ENCODE measurements at places on chromosomes 6 and 20.

GRCh38 chr6:120077489-120077888 is 727.9 kb upstream of the MAN1A1 start:
- DNase-seq = no peak

DNA sequence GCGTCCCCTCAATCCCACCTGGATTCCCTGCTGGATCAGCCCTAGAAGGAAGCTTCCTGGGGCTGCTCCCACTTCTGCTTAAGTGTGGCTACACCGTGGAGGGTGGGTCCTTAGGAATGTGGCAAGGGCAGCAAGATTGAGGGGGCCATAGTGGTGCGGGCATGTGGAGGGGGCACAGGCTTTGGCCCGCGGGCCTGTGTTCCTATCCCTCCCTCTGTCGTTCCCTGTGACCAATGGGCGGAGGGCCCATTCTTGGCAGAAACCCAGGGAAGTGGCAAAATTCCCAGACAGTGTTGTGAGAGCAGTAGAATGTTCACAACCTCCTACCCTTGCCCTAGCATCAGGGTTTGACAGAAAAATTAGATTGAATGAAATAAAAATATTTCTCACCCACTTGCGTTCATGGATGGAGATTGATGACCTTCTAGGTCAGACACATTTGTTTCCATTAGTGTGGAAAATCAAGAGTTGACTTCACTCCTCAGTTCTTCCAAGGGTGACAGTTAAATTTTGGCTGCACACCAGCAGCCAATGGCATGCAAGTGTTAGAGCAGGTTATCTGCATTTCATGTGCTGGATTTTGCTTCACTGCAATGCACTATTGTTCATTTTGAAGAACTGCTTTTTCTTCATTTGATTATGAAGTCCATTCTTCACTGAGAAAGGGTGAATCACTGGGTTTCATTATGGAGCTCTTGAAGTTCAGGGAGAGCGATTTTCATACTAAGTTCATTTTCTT is 49.3 kb upstream of the AHI1 start:
- no peak for DNase-seq

- DNase-seq = no peak
Observed at GRCh38 chr20:62402456-62403150, 4.5 kb downstream of the CABLES2 start.

DNA sequence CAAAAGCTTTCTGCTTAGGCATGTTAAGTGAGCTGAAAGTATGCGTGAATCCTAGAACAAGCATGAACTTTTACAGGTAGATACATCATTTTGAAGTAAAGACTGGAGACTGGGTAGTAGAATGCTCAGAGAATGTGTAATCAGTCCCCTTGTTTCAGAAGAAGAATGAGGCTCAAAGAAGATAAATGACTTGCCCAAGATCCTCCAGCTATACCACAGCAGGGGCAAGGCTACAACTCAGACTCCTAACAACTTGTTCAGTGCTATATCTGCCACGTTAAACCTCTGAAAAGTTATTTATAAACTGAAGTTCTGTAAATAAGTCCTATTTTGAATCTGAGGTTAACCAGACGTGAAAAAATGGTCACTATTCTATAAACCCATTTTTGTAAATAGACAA is 2.9 kb downstream of the RIPOR2 start:
- no peak for DNase-seq

GRCh38 chr20:13149371-13150105 is 71.5 kb upstream of the ISM1 start:
- no peak for DNase-seq

GRCh38 chr6:100281471-100281901 is 183.2 kb downstream of the SIM1 start:
- no peak for DNase-seq

DNA sequence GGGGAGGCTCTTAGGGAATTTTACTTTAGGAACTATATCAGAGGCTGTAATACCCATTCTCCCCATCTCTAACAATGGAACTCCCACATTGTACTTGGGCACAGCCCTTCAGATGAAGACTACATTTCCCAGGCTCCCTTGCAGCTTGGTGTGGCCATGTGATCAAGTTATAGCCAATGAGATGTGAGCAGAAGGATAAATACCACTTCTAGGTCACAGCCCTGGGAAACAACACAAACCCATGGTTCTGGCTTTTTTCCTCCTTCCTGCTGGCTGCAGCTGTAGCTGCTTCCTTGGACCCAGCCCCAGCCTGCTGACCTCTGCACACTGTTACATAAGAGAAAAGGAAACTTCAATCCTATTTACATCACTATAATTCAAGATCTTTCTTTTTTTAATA is 445.9 kb upstream of the JARID2 start:
- DNase-seq = peak; percentile 49

DNA sequence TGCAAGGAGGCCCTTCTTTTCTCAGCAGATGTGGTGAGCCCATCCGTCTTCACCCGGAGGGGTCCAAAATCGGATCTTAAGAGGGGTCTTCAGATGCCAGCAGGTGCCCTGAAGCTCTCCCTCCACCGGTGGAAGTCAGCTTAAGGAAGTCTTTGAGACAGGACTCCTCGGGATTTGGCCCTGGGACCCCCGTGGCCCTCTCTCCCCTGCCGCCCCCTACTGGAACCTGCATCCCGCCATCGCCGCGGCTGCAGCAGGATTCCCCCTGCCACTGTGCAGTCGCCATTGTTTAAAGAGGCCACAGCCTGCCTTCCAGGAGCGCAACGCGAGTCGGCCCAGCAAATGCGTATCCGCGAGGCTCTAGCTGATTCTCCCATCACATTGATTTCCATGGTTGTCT is 292.5 kb upstream of the ZNF337 start:
- no peak for DNase-seq

- no peak for DNase-seq
Observed at GRCh38 chr20:408843-409696, 971 bp downstream of the RBCK1 start.

- DNase-seq = no peak
Observed at GRCh38 chr6:150001295-150002008, 23.9 kb downstream of the RAET1L start.

DNA sequence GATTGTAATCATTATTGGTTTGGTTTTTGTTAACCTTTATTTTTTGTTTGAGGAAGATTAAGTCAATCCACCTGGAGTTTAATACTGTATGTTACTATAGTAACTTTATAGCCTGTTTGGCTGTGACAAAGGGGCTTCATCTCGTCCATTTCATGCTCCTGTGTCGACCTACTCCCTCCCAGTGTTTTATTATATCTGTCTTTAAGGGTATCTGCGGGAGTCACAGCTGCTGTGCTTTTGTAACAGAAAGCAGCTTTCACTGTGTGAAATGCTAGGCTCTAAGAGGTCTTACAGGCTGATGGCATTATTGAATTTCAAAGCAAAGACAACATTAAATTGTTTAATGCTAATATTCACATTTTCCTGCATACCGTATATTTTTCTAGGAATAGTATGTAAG is 698.0 kb upstream of the POU3F2 start:
- no peak for DNase-seq

GRCh38 chr6:84467296-84467695 is 239.9 kb upstream of the CEP162 start:
- DNase-seq = no peak

GRCh38 chr6:154276810-154277628 is 79.6 kb downstream of the IPCEF1 start:
- DNase-seq = peak; percentile 34

DNA sequence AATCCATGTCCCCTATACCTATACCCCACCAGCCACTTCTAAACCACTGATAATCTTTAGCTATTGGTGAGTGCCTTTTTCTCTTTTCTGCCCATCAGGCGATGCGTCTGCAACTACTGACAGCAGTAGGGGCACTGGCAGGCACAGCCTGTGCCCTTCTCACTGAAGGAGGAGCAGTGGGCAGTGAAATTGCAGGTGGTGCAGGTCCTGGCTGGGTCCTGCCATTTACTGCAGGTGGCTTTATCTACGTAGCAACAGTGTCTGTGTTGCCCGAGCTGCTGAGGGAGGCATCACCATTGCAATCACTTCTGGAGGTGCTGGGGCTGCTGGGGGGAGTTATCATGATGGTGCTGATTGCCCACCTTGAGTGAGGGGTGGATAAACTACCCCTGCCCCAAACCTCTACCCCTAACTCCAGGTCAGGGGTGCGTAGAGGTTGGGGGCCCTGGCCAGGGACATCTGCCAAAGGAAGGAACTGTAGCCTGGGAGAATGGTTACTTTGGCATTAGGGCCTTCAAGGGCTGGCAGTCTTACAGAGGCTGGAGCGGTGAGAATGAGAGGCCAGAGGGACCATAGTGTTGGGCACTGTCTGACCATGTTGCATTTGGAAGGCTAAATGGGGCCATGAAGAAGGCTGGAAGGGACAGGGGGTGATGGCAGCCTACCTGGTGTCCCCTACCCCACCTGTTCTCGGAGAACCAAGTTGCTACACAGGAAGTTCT is 851 bp upstream of the HSD17B8 start:
- no peak for DNase-seq

GRCh38 chr6:443621-444159 is 52.1 kb downstream of the IRF4 start:
- DNase-seq = no peak

DNA sequence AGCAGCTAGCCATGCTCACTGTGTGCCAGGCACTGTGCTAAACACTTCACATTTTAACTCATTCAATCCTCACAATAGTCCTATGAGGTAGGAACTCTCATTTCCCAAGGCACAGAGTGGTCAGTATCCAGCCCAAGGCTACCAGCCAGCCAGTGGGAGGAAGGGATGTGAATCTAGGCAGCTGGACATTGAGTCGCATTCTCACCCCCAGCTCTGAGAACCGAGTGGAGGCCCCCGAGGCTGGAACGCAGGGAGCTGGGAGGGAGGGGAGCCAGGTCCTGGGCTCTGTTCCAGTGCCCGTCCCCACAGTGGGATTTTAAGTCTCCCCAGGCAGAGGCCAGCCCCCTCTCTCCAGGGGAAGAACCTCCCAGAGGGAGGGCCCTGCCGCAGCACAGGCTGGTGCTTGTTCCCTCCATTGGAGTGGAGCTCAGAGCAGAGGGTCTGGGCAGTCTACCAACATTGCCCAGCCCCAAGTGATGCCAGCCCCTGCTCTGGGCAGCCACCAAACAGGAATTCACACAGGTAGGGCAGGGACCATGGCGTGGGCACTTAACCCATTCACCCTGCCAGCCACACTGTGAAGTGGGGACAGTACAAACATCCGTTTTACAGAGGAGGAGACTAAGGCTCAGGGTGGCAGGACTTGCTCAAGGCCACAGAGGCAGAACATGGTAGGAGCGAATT is 131.3 kb downstream of the CEBPB start:
- no peak for DNase-seq

GRCh38 chr6:166307082-166308032 is 835 bp downstream of the PRR18 start:
- no peak for DNase-seq

GRCh38 chr6:20370393-20370792 is 31.3 kb upstream of the E2F3 start:
- no peak for DNase-seq

- peak; percentile 93 for DNase-seq
Observed at GRCh38 chr20:16922834-16923233, 174.7 kb downstream of the OTOR start.

- no peak for DNase-seq
Observed at GRCh38 chr20:46330072-46330763, 21.9 kb upstream of the CDH22 start.

DNA sequence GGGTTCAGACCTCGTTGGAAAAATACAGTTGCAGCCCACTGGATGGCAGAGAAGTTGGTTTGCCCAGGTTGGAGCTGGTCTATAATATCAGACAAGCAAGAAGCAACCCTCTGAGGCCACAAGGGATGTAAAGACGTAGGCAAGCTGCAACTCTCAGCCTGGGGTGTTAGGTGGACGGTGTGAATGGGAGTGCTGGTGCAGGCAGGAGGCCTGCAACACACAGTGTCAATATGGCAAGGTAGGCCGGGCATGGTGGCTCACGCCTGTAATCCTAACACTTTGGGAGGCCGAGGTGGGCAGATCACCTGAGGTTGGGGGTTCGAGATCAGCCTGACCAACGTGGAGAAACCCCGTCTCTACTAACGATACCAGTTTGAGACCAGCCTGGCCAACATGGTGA is 10.5 kb downstream of the VPS16 start:
- DNase-seq = no peak

GRCh38 chr6:1641343-1641885 is 31.7 kb downstream of the FOXC1 start:
- no peak for DNase-seq

DNA sequence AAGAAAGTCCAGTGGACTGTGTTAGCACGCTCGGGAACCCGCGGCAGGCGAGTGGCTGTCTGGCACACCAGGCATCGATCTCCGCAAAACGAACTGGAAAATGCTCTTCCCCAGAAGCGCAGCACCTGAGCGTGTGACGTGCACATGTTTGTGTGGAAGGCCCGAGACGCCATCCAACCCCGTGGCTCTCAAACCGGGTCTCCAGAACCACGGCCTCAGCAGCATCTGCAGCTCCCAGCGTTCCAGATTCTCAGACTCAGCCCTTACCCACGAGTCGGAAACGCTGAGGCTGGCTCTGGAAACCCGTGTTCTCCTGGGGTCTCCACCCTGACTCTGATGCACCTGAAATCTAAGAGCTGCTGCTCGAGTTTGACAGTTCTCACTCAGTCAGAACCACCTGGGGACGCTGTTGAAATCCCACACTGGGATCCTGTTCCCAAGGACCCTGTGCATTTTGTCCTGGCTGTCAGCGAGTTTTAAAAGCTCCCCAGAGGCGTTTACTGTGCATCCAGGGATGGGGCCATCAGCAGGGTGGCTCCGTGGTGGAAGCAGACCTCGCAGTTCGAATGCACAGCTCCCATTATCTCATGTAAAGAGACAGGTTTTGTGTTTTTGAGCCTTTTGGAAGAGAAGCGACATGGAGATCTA is 69.0 kb downstream of the DLL1 start:
- DNase-seq = no peak

- DNase-seq = no peak
Observed at GRCh38 chr6:134910593-134910935, 39.3 kb downstream of the ALDH8A1 start.

DNA sequence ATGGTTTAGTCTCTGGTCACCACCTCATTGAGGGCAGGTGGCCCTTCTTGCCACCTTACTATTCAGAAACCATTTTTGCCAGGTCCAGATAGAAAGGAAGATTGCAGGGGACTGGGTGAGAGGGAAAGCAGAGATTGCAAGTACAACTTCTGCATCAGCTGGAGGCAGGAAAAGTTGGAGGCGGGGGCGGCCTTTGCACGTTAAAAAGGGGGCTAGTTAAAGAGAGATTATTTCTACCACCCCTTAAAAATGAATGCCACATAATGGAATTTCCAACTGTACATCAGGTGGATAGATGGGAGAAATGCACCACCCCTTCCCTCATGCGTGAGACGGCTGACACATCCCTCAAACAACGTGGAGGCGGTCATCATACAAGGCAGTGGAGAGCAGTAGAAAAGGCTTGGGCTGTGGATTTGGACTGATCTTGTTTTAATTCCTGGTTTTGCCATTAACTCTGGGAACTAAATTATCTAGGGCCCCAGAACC is 95.4 kb upstream of the CNKSR3 start:
- DNase-seq = no peak

DNA sequence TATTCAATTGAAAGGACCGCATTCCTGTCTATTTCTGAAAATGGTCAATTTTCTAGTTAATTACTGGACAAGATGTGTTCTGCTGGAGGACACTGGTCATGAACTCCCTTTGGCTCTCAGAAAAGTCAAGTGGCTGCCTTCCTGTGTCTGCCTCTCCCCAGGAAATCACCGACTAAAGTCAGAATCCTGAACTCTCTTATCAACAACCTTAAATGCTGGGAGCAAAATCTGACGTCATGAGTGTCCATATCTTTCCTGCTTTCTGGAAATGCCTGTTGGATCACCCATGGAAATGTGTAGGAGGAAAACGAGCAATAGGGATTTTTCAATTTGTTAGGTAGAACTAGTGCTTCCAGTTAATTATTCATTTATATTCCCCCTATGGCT is 53.5 kb upstream of the PLCB1 start:
- no peak for DNase-seq

Data from stromal cell of bone marrow (primary cell).